ENCODE measurements at places on chromosomes 7 and 10.

DNA sequence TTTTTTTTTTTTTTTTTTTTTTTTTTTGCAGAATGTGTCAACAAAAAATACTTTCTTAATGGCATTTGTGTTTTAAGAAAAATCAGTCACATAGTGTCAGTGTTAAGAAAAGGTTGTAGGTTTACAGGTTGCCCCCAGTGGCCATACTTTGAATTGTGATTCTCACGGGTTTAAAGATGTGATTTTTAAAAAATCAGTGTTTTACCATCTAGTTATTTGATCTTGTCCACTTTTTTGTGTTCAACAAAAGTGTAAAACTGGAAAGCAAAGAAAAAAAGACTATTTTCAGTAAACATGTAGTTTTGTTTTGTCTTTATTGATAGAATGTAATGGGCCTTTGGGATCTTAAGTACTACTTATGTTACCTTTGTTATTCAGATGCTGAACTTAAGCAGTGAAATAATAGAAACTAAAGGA lies 25.7 kb downstream of the SUV39H2 start:
- DNase-seq: no peak

DNA sequence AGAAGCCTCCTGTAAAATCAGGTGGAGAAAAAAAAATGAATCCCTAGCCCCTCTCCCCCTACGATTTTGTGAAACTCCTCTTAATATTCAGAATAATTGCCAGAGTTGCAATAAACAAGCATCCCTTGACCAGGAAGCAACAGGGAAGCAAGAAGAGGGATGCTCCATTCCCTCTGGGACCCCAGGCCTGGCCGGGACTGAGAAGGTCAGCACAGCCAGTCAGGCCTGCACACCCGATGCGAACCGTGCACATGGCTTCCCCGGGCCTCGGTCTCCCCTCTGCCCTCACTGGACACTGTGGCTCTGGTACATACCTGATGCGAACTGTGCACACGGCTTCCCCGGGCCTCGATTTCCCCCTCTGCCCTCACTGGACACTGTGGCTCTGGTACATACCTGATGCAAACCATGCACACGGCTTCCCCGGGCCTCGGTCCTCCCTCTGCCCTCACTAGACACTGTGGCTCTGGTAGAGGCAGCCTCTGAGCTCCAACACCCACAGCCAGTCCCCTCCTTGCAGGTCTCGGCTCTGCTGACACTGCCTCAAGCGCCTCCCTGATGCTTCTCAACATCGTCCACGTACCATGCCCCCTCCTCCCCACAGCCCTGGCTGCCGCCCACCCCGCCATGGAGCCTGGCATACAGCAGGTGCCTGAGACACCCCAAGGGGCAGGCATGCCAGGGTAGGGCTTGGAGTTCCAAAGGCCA lies 138.6 kb downstream of the DIP2C start:
- no peak for DNase-seq

GRCh38 chr7:33035776-33036175 lies 26.8 kb downstream of the NT5C3A start:
- DNase-seq: no peak

DNA sequence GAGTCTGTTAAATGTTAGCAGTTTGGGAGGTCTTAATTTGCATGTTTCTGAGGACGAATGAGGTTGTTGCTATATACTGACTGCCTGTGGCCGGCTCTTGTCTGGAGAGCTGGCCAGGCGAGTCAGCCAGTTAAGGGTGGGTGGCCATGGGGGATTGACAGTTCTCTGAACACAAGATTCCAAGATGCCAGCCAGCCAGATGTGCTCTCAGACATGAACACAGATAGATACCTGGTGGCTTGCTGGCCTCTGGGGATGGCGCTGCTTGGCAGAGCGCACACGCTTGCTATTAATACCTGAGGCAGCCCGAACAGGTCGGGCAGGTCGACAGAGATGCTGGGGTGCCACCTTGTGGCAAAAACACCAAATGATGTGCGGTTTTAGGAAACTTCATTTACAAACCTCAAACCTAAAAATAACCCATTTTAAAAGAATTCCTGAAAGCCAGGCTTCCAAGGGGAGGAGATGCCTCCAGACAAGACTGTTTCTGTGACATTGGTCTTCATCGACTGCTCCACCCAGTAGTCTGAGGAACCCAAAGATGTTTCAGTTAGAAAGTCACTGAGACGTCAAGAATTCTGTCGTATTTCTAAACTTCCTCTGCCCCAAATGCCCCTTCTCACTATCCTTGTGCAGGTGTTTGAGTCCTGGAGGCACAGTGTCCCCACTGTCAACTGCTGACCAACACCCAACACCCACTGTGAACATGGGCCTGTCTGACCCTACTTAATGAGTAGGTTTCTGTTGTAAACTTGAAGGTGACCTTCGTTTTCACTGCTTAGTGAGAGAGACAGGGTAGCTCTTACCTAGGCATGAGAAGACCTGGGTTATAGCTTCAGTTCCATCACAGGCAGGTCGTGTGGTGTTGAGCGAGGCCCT lies 123.4 kb downstream of the NT5C2 start:
- DNase-seq: no peak

DNA sequence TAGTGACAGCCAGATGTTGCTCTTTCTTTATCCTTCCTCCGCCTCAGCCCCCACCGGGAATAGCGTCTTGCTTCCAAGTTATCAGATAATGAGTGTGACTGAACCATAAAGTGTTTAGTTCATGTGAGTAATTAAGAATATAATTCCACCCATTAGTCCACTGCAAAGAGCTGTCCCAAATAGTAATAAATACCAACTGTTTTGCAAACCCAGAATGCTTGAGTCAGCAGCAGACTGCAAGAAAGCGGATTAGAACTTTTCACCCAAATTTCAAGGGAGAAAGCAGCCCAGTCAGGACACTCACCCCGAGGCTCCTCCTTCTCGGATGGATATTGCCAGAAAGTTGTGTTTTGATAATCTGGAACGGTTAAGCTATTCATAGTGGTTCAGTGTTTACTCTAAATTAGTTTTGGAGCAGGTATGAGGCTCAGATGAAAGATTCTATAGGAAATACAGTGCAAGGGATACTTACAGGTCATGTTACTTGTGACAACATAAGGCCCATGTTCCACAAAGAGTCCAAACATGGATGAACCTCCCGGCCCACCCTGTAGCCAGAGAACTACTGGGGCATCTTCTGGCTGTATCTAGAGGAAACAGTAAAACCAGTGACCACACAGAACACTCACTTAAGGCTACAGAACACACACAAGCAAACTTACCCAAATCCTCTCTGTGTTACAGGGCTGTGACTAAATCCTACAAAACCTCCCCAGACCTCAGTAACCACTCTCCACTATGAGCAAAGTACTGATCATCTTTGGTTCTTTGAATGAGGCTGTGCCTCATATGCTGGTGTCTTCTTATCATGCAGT lies 50.5 kb downstream of the CPVL start:
- DNase-seq: no peak

GRCh38 chr10:8224591-8224990 lies 170.1 kb downstream of the GATA3 start:
- DNase-seq: no peak
